ENCODE measurements at places on chromosomes 7 and 10.

DNA sequence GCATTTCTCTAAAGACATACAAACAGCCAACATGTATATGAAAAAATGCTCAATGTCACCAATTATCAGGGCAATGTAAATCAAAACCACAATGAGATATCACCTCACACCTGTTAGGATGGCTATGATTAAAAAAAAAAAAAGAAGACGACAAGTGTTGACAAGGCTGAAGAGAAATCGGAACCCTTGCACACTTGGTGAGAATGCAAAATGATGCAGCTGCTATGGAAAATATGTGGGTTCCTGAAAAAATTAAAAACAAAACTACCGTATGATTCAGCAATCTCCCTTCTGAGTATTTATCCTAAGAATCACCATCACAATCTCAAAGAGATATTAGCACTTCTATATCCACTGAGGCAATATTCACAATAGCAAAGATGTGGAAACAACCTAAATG lies 11.3 kb downstream of the LMBR1 start:
- no peak for DNase-seq

GRCh38 chr7:114930107-114930661 lies 8.3 kb downstream of the MDFIC start:
- no peak for DNase-seq

- no peak for DNase-seq
Observed at GRCh38 chr7:138303230-138304070, 156.6 kb upstream of the TRIM24 start.

DNA sequence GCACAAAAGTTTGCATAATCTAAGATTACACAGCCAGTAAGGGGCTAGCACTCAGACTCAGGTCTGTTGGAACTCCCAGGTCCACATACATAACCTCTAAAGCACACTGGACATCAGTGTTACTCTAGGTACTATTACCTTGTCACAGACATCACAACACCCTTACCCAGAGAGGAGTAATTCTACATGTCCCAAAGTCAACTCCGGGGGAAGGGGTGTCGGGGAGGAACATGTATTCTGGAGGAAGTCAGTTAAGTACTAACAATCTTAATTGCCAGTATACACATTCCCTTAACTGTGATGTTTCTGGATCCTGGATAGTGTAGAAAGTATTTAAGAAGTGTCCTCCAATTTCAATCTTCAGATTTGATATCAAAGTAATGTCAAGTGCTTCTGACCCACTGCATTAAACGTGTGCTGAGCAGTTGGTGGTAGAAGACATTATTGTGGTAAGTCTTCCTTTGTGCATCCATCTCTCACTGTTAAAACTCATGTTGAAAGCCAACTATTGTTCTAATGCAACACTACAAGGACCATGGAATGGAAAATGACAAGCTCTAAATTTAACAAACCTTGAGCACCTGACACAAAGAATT lies 155.4 kb downstream of the CRPPA start:
- no peak for DNase-seq

- DNase-seq: no peak
Observed at GRCh38 chr7:36130236-36130945, 22.7 kb upstream of the EEPD1 start.

GRCh38 chr7:27104341-27105058 lies 2.0 kb upstream of the HOXA2 start:
- DNase-seq: no peak

GRCh38 chr7:70318511-70318910 lies 720.2 kb downstream of the AUTS2 start:
- no peak for DNase-seq

- peak; percentile 23 for DNase-seq
Observed at GRCh38 chr7:91941450-91941849, 788 bp downstream of the AKAP9 start.

- DNase-seq: no peak
Observed at GRCh38 chr7:73773700-73774517, 3.8 kb upstream of the CLDN3 start.

DNA sequence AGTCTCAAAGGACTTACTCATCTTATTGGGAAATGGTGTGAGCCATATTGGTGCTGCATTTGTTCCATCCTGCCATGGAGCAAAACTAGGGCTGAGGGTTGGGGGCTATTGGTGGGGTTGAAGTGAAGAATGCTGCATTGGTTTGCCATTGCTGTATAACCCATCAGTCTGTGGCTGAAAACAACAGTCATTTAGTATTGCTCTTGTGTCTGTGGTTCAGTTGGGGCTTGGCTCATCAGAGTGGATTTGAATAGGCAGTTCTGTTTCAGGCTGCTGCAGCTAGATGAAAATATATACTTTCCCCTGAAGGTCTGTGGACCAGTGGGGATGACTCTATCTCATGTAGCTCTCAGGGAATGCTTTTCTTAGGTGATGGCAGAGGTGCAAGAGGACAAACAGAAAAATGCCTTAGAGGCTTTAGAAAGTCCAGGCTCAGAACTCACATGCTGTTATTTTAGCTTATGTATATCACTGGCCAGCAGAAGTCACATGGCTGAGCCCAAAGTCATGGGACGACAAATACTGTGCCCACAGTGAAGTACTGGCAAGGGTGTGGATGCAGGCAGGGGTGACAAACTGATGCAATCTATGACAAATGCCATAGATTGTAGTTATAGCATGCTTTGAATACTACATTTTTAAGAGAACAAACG lies 15.2 kb upstream of the EXOC6 start:
- DNase-seq: no peak

Data from HuH-7 (cell line).